Naive thymus-derived CD4-positive, alpha-beta T cell (primary cell): ENCODE measurements at places on chromosomes 4 and X. TPM values are rescaled to one million over a fixed set of nuclear protein-coding genes. Genes with fewer than 3 reads are reported as not detected.

Gene GYG2
- total RNA-seq, result not detected

Gene SSX4
- not detected for total RNA-seq

Gene SSX1
- total RNA-seq, result not detected

Gene CC2D2A
- not detected for total RNA-seq

Gene CD40LG
- total RNA-seq, result 170 and 173 TPM in 2 replicates

Gene DGKK
- 0.11 TPM for total RNA-seq

- no peak for DNase-seq
These were observed 1492.7 kb upstream of the IGFBP7 start for GRCh38 chr4:58602731-58603359.

- DNase-seq, result no peak
These were observed 994.9 kb upstream of the SLIT2 start for GRCh38 chr4:19256823-19257222.

GRCh38 chr4:143336781-143337599 lies at the start of gene GAB1:
TSS of gene GAB1 (plus strand) at chr4:143336876. CDS start at chr4:143337189, 313 bp downstream.
- no peak for DNase-seq

DNA sequence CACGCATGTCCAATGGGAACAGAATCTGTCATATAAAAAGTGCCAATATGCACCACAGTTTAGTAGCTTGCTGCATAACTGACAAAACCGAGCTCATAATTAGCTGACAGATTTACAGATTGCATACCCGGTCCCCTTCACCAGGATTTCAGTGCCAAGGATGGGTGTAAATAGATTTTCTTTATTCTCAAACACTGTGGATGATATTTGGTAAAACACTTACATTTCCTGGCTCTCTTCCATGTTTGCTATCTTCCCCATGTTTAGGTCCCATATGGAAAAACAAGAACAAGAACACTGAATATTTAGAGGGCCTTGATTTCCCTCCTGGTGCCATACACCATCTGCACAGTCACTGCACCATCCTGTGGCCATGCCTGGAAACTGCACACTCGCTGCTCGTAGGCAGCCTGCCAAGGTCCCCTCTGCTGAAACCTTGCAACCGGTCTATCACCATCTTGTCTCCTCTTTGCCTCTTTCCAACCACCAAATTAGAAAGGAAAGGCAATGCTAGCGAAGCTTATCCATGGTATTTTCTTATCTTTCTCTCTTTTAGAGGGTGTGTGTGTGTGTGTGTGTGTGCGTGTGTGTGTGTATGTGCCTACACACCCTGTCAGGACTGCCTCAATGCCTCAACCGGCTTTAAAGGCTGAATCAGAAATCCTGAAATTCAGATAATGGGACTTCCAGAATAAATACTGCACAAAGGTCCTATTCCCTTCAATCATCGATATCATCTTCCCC lies 124.2 kb upstream of the MBNL3 start:
- peak; percentile 24 for DNase-seq

DNA sequence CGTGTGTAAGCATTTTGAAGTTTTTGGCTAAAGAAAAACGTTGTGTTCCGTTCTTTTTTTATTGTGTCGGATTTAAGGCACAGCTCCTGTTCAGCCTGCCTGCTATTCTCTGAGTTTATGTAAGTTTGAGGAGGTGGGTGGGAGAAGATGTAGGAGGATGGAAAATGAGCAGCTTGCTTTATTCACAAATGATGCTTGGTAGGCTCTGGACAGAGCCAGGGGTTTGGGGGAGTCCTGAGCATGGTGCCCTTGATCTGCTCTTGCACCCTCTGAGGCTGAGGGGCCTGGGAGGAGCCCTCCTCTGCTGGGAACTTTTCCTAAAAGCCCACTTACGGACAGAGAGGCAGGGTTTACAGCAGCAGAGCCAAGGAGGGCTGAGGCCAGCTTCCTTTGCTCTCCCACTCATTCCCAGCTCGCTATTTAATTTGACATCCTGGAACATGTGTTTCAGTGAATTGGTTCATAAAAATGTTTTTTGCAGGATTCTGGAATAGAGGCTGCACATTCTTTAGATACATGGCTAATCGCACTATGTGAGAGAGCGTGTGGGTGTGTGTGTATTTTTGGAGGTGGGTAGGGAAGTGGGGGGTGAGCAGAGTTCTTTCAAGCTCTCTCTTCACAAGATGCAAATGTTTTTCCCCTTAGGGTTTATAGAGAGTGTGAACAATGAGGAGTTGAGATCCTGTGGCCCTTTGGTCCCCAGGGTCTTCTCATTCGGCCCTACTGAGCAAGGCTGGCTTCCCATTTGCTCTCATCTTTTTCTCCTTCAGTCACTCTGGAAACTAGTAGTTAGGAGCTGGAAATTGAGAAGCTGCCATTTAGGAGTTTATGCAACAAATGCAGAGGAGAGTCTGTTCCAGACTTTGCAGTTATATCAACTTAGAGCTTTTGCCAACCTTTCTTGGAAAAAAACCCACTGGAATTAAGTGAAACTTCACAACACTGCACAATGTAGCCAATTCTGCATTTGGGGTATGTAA lies 32.1 kb downstream of the TMEM131L start:
- no peak for DNase-seq

DNA sequence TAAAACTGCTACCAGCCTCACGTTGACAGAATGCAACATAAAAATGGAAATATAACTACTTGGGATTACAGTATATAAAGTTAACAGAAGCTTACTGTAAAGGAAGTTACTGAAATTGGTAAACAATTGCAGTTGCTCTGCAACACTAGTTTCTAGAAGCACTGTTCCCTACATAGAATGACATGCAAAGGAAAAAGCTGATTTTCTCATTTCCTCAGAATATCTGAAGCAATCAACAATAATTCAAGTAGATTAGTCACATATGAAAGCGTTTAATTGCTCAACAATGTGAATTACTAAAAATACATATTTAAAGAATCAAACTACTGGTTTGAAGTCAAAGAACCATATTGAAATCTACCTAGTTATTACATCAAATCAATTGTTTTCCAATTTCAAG lies 31.8 kb downstream of the PDGFC start:
- no peak for DNase-seq

- no peak for DNase-seq
These were observed 210.8 kb upstream of the RASGEF1B start for GRCh38 chr4:81682492-81682891.

- no peak for DNase-seq
These were observed 16.6 kb upstream of the KLHL2 start for GRCh38 chr4:165190591-165191347.
